ENCODE measurements at places on chromosomes 7 and 10.

DNA sequence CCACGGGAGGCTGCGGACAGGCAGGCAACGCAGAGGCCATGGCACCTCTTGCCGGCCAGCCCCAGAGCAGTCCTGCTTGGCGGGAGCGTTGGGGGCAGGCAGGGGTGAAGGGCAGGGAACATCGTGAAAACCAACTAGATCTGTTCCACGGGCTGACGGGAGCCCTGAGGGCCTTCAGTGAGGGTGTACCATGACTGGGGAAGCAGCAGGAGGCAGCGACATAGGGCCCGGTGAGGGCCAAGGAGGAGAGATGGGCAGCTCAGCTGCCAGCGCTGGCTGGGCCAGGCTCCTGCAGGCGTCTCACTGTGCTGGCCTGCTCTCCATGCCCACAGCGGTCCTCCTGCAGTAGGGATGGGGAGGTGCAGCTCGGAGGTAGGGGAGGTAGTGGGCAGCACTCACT is 196.5 kb downstream of the ELFN1 start:
- DNase-seq = no peak

- DNase-seq = no peak
Observed at GRCh38 chr10:130545122-130545521, 408.9 kb downstream of the GLRX3 start.

- no peak for DNase-seq
Observed at GRCh38 chr7:438916-439315, 80.7 kb downstream of the PDGFA start.

- DNase-seq = no peak
Observed at GRCh38 chr10:117609095-117609795, 66.7 kb downstream of the EMX2 start.

DNA sequence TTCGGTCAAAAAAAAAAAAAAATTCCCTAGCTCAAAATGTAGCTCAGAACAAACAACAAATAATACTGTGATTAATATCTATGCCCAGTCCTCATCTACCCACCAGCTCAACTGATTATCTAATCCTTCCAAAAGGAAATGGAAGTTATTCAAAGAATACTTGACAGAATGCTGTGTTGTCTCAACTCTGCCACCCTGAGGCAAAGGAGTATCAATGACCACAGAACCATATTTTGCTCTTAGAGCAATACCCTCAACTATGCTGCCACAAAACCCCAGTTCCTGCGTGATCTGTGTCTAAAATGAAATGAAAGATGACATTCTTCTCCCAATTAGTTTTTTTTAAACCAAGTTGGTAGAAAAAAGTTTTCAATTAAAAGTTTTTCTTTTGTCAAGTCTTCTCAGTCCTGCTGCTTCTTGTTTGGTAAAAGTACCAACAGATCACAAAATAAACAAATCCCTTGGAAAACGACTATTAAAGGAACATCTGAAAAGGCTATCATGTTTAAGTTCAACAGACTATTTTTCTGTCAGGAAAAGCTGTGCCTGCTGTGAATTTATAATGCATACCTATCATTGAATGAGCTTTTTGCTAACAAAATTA is 21.6 kb downstream of the RBM28 start:
- DNase-seq = no peak

DNA sequence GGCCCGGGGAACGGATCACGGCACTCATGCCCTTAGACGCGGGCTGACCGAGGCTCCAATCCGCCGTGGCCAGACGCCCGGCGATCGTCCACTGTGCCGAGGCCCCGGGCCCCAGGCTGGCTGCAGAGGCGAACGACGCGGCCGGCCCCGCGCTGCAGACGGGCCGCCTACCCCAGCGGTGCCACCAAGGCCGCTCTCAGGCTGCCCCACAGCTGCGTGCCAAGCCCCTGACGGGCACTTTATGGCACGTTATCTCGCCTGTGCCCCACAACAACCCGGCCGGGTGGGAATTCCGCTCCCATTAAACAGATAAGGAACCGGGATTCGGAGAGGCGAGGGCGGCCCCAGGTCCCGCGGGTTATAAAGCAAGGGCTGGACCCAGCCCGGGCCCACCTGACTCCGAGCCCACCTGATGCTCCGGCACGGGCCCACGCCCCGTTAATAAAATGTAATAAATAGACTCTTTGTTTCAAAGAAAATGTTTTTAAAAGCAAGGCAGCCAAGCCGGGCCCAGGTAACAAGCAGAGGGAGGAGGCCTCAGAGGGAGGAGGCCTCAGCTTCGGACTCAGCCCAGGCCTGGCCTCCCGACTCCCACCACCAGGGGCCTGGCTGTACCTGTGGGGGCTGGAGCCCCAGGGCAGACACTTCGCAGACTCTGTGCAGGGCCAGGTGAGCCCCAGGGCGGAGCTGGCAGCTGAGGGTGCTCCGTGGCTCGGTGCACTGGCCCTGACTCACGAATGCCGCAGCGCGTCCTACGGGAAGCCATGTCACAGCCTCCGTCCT is 79.7 kb downstream of the FOXL3 start:
- no peak for DNase-seq

- DNase-seq = no peak
Observed at GRCh38 chr7:47627580-47628283, 45.8 kb upstream of the TNS3 start.

- no peak for DNase-seq
Observed at GRCh38 chr10:84542522-84543490, 214.4 kb downstream of the CCSER2 start.

- no peak for DNase-seq
Observed at GRCh38 chr7:41305001-41305400, 397.9 kb downstream of the INHBA start.

DNA sequence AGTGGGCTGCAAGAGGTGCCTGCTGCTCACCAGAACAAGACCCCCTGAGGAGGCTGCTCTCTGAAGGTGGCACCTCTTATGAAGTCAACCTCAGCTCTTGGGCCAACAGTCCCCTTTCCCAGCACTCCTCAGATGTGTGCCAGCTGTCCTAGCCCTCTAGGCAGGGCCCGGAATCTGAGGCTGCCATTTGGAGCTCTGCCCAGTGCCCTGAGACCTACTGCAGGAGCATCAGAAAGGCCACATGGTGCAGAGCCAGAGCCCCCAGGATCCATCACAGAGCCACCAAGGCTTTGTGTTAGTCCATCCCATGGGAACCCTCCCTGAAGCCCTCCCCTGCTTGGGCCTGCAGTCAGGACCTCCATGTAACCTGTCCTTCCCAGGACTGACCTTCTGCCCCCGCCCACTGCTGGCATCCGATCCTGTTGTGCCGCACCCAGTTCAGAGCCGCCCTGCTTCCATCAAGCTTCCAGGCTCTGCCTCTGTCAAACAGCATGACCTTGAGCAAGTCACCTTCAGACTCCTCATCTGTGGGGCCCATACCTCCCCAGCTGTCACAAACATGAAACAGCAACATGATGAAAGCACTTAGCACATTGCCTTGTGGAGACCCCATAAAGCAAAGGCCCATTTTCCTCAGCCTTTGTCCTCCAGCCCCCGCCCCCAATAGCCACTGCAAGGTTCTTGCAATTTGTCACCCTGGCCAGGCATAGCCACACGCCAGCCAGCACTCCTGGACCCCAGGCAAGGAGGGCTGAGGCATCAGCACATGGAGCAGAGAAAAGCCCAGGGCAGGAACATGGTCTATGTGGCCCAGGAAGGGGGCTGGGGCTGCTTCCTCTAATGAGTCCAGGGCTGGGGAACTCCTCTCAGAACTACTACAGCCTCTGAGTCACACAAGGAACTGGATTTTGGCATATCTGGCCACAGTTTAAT is 51.7 kb downstream of the GRID1 start:
- DNase-seq = no peak

DNA sequence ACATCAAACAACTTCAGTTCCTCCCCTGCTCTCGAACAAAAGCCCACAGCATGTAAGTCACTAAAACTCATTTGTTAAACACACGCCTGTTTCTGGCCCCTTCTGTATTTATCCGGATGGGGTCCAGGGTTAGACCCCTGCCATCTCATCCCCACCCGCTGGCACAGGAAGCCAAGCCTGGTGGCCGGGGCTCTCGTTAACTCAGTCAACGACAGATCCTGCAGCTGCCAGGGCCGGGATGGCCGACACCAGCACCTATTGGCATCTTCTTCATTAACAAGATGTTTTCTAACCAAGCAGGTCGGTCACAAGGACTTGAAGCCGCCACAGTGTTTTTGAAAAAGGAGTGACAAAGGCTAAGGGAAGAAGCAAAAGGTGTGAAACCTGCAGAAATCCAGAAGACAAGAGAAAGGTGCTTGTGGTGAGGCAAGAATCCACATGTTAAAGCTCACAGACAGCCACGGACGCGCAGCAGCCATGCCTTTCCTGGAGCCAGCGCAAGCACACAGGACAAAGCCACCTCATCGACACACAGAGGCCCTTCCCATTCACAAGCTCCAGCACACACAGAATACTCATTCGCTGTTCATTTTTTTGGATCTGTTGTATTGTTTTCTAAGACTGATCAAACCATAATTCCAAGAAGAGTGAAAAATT is 202.7 kb downstream of the DIP2C start:
- no peak for DNase-seq

GRCh38 chr7:93146472-93147141 is 1.6 kb downstream of the SAMD9L start:
- DNase-seq = no peak

GRCh38 chr10:93090619-93091018 is 16.9 kb downstream of the CYP26A1 start:
- DNase-seq = no peak

DNA sequence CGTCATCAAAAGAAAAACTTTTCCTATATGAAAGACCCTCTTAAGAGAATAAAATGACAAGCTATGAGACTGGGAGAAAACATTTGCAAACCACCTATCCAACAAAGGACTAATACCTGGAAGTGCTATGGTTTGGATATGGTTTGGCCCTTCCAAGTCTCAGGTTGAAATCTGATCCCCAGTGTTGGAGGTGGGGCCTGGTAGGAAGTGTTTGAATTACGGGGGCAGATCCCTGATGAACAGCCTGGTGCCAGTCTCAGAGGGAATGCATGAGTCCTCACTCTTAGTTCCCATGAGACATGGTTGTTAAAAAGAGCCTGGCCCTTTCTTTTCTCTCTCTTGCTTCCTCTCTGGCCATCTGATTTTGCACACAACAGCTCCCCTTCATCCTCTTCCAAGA is 6.3 kb downstream of the ALDH18A1 start:
- DNase-seq = no peak

- no peak for DNase-seq
Observed at GRCh38 chr7:128400566-128400965, 9.2 kb downstream of the IMPDH1 start.

- peak; percentile 87 for DNase-seq
Observed at GRCh38 chr7:93203496-93203895, 22.8 kb downstream of the HEPACAM2 start.

GRCh38 chr10:76647301-76647700 is 990.3 kb downstream of the KCNMA1 start:
- no peak for DNase-seq

DNA sequence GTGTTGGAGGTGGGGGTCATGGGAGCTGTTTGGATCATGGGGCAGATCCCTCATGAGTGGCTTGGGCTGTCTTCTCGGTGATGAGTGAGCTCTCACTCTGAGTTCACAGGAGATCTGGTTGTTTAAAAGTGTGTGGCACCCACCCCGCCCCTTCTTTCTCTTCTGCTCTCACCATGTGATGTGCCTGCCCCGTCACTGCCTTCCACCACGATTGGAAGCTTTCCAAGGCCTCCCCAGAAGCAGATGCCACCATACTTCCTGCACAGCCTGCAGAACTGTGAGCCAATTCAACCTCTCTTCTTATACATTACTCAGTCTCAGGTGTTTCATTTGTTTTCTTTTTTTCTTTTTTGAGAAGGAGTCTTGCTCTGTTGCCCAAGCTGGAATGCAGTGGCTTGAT is 170.0 kb downstream of the PTPN20 start:
- no peak for DNase-seq

- DNase-seq = no peak
Observed at GRCh38 chr7:19106241-19107080, 11.0 kb downstream of the TWIST1 start.

DNA sequence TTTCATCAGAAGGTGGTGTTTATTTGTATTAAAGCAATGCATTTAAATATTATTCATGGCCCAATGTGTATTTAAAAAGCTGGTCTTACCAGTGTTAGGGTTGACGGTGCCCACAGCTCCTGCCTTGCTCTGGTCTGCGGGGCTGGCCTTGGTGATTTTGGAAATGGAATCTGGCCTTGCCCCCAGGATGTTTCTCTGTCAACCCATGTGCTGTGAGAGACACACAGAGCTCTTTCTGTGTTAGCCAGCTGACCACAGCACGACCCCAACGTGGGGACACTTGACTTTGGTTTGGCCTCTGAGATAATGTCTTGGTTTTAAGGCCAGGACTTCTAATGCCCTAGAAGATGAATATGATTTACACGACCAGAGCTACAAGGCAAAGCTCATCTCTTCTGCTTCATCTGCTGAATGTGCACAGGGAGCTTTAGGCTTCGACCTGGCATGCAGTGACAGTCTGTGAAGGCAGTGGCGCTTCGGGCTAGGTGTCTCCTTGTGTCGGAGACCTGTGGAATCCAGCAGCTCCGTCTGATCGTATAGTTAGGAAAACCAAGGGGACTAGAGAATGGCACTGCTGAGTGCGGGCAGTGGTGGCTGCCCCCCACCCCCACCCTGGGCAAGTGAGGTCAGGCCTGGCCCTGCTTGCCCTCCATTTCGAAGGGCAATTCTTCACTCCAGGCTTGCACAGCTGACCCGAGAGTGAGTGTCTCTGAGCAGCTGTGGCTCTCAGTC is 246.1 kb downstream of the EBF3 start:
- no peak for DNase-seq

DNA sequence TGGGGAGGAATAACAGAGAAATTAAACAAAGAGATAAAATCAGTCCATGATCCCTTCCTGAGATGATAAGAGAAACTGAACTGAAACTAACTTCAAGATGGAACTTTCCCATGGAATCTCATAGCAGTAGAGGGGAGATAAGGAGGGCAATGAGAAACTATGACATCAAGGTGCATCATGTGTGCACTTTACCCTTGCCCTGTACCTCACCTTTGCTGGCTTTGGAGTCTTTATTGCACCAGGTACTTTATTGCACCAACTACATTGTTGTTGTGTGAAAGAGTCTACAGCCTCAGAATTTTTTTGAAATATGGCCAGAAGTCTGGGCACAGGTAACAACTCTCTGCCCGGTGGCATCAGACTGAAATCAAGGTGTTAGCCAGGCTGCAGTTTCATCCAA is 11.2 kb upstream of the SMC3 start:
- DNase-seq = no peak

DNA sequence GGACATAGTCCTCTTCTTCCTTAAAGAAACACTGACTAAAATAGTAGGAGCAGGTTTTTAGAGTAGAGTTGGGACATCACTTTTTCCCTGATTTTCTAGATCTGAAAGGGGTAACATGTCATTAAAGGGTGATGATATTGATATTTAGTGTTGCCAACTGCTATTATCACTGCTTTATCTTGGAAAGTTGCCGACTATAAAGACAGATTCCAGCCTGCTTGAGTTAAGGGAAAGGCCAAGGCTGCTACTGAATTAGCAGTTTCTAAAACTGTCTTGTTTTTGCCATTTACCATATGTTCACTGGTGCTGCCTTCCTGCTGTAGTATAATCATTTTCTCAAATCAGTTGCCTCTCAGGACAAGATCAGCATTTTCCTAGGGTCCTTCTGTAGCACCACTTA is 29.7 kb downstream of the AP3M1 start:
- DNase-seq = no peak

DNA sequence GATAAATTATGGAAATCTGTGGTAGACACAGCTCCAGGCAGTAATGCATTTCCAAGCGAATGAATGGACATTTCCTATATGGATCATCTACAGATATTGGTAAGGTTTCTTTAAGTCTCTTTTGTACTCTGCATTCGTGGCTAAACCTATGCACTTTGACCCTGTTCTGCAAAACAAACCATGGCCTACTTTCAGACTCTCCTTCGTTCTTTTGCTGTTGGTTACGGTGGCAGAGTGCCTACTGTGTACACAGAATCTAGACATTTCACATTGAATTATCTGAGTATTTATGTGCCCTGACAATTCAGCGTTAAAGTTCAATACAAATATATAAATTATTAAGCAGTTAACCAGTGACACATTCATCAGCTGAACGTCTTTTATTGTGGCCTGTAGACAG is 93.3 kb downstream of the MGMT start:
- no peak for DNase-seq

Data from NCI-H774 (cell line).